ENCODE measurements at places on chromosomes 7 and 10.

- no peak for DNase-seq
Observed at GRCh38 chr7:101554584-101555268, 74.4 kb downstream of the MYL10 start.

GRCh38 chr7:5218564-5219360 is 28.7 kb downstream of the WIPI2 start:
- DNase-seq = peak; percentile 75

DNA sequence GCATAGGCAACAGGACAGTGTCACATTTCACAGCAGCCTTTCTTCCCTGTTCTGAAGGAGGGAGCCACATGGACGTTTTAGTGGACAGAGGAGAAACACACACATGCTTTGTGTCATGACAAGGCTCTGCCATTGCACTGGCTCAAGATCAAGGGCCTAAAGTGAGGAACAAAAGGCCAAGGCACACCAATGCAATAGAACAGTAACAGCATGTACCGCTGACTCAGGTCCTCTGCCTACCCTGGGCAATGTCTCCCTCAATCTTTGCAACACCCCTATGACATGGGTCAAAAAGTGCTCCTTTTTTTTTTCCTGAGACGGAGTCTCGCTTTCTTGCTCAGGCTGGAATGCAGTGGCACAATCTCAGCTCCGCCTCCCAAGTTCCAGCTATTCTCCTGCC is 57.8 kb upstream of the SDK1 start:
- DNase-seq = no peak

- no peak for DNase-seq
Observed at GRCh38 chr10:116665541-116666125, 44.9 kb downstream of the PNLIPRP2 start.
